ENCODE measurements at places on chromosomes 4 and X.

DNA sequence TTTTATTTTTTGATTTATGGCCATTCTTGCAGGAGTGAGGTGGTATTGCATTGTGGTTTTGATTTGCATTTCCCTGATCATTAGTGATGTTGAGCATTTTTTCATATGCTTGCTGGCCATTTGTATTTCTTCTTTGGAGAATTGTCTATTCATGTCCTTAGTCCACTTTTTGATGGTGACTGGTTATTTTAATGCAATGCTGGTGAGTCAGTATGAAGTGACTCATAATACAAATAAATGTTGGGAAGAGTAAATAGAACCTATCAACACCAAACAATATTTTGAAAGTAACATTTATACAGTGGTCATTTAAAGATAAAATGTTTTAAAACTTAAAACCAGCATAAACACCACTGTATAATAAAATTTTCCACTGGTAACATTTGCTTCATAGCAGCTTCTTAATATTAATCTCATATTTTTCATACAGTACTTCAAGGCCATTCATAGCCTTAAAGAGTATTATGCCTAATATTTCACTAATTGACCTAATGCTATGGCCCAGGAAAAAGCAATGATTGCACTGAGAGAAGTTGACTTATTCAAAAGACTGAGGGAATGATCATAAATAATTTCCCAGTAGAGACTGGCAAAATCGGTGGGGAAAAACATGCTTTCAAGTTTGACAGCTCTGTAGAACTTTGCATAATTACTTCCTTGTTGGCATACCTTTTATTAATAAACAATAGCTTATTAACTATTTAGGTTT, 33.9 kb downstream of the CASK start:
- peak; percentile 11 for DNase-seq

- peak; percentile 10 for DNase-seq
Measured at GRCh38 chr4:27278615-27279375, 418.2 kb downstream of the STIM2 start.

DNA sequence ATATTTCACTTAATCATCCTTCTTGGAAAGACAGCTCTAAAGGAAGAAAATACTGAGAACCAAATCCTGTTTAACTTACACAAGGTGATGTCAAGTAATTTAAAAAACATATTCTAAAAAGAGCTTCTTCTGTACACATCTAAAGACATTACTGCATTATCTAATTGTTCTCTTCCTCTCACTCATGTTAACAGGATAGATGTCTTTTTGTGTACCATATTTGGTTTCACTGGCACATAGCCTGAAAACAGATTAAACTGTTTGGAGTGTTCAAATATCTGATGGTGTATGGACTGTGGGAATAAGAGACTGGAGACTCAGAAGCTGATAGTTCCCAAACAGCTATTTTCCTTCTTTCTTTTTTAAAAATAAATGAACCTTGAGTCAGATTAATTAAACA, 213.3 kb upstream of the MAB21L2 start:
- no peak for DNase-seq

DNA sequence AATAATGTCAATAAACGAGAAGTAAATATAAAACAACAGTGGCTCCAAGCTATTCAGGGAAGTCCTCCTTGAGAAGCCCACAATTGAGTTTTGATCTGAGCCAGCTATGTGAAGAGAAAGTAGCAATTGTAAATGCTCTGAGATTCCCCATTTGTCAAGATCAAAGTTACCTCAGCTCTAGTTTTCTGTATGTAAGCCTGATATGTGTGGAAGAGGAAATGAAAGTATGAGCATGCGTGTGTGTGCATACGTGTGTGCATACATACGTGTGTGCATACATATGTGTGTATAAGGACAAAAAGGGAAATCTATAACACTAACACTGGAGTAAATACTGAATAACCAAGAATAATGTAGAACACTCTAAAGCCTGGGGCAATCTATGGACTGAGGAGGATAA, 130.3 kb downstream of the SCFD2 start:
- no peak for DNase-seq

DNA sequence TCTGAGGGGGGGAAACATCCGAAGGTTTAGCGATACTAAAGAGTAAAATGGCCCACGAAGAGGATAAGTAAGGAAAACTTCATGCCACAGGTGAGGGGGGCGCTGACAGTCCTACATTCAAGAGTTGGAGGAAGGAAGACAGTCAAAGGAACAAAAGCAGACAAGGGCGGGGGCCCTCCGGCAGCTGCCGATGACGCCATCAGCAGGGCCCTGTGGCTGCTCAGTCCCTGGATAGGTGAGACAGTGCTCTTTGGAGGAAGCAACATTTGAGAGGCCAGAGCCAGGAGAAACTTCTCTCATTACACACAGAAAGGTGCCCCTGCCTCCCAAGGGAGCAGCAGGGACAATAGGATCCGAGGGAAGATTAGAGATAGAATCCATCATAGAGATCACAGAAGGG, 41.5 kb downstream of the RAB40AL start:
- DNase-seq: no peak

DNA sequence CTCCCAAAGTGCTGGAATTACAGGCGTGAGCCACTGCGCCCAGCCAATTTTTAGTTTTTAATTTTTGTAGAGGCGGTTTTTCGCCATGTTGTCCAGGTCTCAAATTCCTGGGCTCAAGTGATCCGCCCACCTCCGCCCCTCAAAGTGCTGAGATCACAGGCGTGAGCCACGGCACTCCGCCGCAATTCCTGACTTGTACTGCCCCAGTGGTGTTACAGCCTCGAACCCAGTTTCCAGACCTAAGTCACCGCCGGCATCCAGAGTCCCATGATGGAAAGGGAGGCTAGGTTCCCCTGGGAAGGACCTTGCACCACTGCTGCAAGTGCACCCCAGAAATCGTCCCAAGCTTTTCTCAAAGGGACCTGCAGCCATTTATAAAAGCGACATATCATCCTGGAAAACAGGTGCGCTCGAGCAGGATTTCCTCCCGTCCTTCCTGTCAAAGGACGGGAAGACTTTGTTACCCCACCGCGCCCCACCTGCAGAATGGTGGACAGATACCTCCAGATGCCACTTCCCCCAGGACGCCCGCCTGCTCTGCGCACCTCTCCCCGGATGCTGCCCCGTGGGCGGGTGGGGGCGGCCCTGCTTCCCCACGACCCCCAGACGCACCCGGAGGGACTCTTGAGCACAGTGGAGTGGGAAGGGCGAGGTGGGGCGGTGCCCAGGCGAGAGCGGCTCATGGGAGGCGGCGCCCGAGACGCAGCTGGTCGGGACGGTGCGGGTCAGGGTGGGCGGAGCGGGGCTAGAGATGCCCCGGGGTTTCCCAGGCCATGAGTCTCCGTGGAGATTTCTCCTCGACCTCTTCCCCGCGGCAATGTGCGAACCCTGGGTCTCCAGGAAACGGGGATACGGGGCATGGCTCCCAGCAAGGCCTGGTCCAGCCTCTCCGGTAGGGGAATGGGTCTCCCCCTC, 947 bp upstream of the RPL10 start:
- DNase-seq: peak; percentile 46

DNA sequence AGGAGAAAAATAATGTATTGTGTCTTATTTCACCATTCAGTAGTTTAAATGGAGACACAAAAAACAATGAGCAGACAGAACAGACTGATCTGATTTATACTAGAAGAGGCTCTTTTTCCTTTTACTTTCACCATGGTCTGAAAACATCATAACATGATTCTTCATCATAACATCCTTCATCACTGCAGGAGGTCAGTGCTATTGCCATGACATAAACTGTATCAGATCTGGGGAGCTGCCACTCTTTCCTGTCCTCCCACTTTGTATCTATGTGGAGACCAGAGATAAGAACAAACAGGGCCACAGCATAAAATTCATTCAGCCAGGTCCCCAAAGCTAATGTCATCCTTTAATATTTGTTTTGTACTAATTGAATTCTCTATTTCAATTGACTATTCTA, 25.2 kb downstream of the SOD3 start:
- no peak for DNase-seq

DNA sequence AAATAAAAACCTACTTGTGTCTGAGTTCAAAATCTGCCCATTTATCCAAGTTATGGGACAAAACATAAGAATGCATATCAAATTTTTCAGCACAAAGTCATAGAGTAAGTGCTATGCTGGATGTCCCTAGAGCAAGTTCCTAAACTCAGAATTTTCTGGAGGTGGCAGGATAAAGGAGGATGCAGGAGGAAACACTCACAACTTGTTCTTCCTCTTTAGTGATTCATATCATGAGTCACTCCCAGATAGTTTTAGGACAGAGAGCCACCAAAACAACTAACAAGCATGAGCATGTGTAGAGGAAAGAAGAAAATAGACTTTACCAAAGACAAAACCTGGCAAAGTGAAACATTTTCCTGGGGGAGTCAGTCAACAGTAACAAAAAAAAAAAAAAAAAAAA, 302.7 kb downstream of the KCTD8 start:
- DNase-seq: no peak

GRCh38 chr4:99180382-99181070, 36.4 kb upstream of the ADH4 start:
- peak; percentile 79 for DNase-seq

GRCh38 chr4:110613745-110614144, 9.1 kb downstream of the PITX2 start:
- no peak for DNase-seq

- no peak for DNase-seq
Measured at GRCh38 chr4:98993419-98994071, 2.0 kb upstream of the METAP1 start.

- DNase-seq: no peak
Measured at GRCh38 chr4:52964011-52964410, 101.9 kb downstream of the RASL11B start.

GRCh38 chrX:154486052-154486395, 391 bp downstream of the UBL4A start:
- no peak for DNase-seq

GRCh38 chr4:97150966-97151365, 992.3 kb downstream of the STPG2 start:
- no peak for DNase-seq

- peak; percentile 88 for DNase-seq
Measured at GRCh38 chrX:150731795-150732194, 38.6 kb downstream of the MTMR1 start.

DNA sequence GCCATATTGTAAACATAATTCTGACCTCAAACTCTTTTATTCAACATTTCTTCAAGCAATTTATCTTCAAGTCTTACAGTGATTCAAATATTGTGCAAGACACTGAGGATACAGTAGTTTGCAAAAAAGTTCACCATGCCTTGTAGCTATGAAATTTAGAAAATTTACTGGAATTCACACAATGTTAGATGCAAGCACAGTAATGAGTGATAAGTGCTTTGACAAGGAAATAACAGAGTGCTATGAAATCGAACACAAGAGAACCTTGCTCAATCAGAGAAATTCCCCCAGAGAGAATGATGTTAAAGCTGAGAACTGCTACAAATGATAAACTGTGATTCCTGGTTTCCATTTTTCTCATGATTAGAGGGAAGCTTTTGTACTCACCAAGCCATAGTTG, 952.9 kb downstream of the FAT4 start:
- peak; percentile 9 for DNase-seq

DNA sequence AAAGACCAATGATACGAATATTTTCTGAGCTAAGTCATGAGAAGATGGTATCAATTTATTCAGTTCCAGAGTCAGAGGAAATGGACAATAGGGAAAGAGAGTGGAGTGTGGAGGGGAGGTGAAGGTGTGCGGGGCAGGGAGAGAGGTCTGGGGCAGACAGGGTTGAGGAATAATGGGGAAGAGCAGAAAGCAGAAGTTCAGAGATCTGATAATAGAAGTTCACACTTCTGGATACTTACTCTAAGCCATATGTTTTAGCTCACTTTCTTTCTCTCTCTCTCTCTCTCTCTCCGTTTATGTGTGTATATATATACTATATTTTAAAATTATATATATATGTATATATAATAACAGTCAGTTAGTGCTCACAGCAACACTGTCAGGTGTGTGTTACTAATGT, 40.4 kb downstream of the FOXR2 start:
- DNase-seq: no peak

DNA sequence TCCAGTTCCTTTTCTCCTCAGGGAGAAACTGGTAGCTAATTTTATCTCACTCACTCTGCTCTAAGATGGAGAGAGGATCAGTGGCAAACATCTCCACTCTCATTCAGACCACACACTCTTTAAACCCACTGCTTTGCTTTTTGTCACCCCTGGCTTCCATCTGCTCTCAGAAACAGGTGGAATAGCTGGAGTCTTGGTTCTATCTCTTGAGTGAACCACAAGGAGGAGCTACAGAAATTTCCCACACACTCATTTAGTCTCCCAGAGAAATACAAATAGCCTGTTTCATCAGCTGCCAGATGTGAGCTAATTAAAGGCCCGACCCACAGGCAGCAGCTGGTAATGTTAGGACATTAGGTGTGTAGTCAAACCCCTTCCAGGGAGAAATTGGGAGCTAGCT, 96.6 kb downstream of the STPG2 start:
- no peak for DNase-seq

DNA sequence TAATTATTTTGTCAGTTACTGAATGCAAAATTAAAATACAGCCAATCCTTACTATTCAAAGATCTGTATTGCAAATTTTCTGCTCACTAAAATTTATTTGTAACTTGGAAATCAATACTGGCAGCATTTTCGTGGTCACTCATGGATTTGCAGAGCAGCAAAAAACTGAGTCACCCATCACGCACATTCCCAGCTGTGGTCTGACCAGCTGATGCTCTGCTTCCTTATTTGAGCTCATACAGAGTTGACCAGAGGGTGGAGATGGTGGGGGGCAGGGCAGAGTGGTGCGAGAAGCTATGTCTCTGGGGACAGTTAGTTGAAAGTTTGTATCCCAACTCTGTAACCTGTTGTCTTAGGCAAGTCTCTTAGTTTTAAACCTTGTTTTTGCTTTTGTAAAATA, 214.8 kb downstream of the SPCS3 start:
- DNase-seq: peak; percentile 60

- peak; percentile 27 for DNase-seq
Measured at GRCh38 chr4:3044870-3045819, 29.2 kb downstream of the HTT-AS start.

GRCh38 chrX:51894697-51895336, 1.4 kb downstream of the MAGED1 start:
- DNase-seq: no peak

DNA sequence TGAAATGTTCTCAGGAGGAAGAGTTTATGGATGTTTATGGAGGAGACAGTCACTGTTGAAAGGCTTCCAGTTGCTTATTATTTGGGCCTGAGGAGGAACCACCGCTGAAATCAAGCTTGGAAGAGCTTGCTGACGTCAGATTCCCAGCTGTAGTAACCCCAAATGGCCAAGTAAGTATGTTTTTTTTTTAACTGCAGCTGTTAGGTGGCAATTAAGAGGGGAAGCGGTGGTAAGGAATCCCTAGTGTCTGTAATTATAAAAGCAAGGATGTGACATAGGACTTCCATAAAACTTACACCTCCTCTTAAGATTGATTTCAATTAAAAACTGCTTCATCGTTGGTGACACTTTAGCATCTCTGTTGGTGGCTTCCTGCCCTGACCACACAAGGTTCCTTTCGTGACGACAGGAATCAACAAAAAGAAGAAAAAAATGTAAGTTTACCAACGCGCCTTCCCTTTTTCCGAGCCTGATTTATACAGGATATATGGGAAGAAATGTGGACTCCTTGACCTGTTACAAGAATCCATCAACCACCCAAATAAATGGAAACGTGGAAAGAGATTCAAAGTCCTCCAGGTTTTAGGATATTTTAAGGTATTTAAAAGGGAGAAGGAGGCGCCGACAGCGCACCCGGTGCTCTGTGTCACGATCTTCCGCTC, 884 bp downstream of the RELL1 start:
- DNase-seq: peak; percentile 45
